Amniotic epithelial cell (primary cell): ENCODE measurements at places on chromosomes 1 and 21.

- no peak for DNase-seq
Observed at GRCh38 chr1:10726355-10726754, 70.1 kb downstream of the CASZ1 start.

DNA sequence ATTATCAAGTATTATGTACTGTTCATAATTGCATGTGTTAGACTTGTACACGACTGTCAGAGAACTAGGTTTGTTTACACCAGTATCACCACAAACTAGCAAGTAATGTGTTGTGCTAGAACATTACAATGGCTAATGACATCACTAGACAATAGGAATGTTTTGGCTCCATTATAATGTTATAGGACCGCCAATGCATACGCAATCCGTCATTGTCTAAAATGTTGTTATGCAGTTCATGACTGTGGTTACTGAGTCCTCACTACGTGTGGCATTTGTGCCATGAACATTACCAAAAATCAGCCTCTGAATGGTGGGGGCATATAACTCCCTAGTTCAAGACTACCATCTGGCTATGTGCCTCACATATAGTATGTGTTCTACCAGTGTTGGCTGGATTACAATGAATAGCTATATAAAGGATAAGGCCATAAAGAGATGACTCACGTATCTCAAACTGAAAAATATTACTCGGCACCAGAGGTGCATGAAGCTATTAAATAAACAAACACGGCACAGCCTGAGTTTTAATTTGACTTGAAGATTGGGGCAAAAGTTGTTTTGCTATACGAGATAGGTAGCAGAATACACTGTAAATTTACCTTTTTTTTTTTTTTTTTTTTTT lies 89.1 kb upstream of the COL24A1 start:
- DNase-seq, result no peak

- no peak for DNase-seq
Observed at GRCh38 chr21:41071258-41072171, 96.4 kb upstream of the BACE2 start.

- no peak for DNase-seq
Observed at GRCh38 chr1:203065986-203066385, 19.8 kb downstream of the MYOG start.

- no peak for DNase-seq
Observed at GRCh38 chr1:56566061-56566744, 13.2 kb downstream of the PLPP3 start.

GRCh38 chr1:101236516-101237228 lies at the start of gene S1PR1:
Gene S1PR1, plus strand, starts transcription at chr1:101237019. Its CDS starts 1,966 bp downstream, at chr1:101238985.
- peak; percentile 37 for DNase-seq

GRCh38 chr1:94332516-94332915 lies 85.7 kb upstream of the ABCD3 start:
- no peak for DNase-seq

DNA sequence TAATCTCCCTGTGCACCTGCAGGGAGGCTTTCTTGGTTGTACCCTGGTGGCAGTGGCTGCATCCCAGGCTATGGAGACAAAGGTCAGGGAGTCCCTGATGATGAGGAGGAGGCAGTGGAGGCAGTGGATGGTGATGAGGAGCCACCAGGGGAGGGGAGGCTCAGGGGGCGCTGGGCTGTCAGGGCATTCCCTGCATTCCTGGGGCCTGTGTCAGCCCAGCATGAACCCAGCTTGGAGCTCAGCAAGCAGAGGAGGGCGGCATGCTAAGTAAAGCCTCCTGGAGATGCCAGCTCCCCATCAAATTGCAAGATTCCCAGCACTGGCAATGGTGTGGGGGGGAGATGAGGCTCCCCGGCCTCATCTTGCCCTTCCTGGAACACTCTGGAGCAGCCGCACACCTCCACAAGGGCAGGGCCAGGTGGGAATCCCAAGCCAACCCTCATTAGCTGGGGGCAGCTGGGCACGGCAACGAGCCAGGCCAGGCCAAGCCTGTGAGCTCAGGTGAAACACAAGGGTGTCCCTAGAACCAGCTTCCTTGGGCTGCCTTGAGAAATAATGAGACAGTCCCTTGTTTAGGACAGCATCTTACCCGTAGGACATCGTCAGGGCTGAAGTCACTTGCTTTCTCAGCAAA lies 469.5 kb downstream of the MATN1 start:
- DNase-seq, result no peak

GRCh38 chr1:81998165-81998564 lies 197.4 kb downstream of the ADGRL2 start:
- DNase-seq, result no peak

DNA sequence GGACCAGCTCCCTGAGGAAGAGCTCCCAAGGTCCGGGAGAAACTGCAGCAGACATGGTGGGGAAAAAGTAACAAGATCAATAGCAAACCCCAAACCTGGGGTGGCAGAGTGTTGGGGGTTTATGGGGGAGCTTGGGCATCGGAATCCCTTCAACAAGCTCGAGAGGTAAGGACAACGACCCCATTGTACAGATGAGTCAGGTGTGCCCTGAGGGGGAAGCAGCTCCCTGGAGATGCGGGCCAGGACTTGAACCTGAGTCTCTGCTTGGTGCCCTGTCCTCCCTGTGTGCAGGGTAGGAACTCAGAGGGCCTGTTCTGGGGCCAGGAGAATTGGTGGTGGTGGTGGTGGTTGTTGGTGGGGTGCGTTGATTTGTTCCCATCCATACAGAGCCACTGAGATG lies 125.4 kb downstream of the PTPRU start:
- no peak for DNase-seq

DNA sequence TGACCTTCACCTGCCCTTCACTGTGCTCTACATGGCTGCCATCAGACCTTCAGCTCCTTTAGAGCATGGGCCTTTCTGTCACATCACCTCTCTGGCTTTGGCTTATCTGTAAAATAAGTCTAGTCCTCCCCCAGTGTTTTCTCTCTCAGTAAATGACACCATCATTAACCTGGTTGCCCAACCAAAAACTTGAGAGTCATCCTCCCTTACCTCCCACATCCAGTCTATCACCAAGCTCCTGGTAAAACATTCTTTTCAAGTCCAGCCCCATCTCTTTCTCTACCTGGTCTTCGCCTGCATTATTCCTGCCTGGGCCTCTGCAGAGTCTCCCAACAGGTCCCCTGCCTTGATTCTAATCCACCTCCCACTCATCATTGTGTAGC lies 13.1 kb downstream of the SLC26A9 start:
- DNase-seq, result peak; percentile 52

DNA sequence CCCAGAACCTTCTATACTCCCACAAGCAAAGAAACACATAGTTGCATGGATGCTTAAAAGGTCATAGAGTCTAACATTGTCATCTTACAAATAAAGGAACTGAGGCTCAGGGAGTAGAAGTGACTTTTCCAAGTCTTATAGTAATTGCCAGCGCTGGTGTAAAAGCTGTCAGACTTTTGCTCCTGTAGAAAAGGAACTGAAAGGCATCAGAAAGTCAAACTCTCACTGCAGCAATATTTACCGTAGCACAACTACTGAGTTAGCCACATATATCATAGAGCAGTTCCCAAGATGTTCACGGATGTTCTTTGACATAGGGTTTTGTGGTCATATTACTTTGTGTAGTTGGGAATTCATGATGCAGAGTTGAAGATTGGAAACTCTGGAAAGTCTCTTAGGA lies 16.6 kb upstream of the USP24 start:
- no peak for DNase-seq

GRCh38 chr1:88661951-88662699 lies 21.9 kb upstream of the PKN2 start:
- DNase-seq, result no peak

DNA sequence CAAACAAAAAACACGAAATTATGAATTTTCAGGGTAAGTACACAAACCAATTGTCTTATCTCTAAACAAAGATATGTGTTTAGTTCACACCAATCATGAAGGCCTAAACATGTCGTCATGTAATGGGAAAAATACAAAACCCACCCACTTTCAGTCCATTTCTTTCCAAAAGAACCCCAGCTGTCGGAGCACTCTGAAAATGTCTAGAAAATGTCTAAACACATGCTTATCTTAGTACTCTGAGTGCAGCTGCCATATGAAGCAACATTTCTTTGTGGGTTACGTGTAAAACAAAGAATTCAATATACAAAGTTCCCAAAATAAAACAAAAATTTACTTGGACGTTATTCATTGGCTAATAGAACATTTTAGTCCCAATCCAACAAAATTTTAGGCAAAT lies 22.7 kb downstream of the SERBP1 start:
- DNase-seq, result peak; percentile 65

DNA sequence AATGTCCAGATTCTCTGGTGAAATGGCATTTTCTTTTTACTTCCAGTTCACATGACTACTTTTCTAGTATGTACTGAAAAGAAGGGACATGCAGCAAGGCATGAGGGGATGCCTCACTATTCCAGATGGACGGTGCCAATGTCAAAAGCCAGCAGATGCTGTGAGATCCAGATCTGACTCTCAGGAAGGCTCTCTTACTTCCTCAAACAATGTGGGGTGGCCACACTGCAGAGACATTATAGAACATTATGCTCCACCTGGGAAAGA lies 17.7 kb downstream of the CRYZ start:
- no peak for DNase-seq

- DNase-seq, result no peak
Observed at GRCh38 chr1:240652961-240653409, 41.0 kb upstream of the GREM2 start.

GRCh38 chr21:35873441-35873840 lies 186.9 kb downstream of the SETD4 start:
- no peak for DNase-seq

- no peak for DNase-seq
Observed at GRCh38 chr1:21669258-21670058, at the start of gene RAP1GAP. Gene RAP1GAP, minus strand, starts transcription at chr1:21669357. Its CDS starts 49,325 bp downstream, at chr1:21620032.

DNA sequence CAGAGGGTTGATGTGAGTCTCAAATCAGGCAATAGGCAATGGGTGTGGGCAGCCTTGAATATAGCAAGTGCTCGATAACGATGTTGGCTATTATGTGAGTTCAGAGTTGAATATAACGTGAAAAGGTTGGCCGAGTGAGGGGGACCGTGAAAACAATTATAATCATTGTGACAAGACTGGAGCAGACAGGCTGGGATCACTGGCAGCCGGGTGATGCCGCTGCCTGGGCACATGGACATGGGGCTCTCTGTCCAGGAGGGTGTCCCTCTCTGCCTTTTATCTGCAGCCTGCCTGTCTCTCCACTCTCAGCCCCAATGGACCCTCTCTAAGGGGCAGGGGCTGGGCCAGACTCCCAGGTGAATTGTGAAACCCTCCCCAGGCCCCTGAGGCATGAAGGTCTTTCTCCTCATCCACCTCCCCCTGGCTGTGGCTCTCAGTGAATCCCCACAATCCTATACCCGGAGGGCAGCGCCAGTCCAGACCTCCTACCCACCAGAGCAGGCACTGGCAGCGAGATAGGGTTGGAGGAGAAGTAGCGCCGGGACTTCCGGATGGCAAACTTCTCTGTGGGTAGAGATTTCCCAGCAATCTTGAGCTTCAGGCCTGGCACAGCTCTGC lies 36.4 kb downstream of the TTC39A start:
- DNase-seq, result no peak

DNA sequence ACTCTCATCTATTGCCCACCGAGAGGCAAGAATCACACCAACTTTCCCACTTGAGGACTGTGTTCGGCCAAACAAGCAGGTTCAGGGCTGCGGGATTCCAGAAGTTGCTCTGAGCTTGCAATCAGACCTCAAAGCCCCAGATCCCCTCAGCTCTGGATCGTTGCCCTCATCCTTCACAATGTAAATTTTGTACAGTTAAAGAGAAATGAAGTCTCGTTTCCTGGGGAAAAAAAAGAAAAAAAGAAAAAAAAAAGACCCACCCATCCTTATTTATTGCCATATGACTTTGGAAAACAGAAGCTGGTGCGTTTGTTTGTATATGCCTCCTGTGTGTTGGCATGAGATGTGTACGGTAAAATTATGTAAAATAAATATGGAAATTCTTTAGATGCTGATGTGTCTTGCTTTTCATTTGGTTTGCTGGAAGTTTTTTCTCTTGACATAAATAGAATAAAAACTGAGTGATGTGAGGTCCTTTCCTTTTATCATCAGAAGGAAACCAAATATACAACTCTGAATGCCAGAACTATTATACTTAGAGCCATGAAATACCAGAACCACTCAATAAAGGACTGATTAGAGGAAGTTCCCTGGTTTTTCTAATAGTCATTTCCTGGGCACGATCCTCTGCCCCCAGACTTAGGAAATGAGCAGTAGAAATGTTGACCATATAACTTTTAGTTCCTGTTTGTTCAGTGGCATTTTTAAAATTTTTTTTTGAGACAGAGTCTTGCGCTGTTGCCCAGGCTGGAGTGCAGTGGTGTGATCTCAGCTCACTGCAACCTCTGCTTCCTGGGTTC lies 48.7 kb downstream of the LHX4 start:
- no peak for DNase-seq

- DNase-seq, result no peak
Observed at GRCh38 chr1:169367096-169367685, 406 bp downstream of the NME7 start.

DNA sequence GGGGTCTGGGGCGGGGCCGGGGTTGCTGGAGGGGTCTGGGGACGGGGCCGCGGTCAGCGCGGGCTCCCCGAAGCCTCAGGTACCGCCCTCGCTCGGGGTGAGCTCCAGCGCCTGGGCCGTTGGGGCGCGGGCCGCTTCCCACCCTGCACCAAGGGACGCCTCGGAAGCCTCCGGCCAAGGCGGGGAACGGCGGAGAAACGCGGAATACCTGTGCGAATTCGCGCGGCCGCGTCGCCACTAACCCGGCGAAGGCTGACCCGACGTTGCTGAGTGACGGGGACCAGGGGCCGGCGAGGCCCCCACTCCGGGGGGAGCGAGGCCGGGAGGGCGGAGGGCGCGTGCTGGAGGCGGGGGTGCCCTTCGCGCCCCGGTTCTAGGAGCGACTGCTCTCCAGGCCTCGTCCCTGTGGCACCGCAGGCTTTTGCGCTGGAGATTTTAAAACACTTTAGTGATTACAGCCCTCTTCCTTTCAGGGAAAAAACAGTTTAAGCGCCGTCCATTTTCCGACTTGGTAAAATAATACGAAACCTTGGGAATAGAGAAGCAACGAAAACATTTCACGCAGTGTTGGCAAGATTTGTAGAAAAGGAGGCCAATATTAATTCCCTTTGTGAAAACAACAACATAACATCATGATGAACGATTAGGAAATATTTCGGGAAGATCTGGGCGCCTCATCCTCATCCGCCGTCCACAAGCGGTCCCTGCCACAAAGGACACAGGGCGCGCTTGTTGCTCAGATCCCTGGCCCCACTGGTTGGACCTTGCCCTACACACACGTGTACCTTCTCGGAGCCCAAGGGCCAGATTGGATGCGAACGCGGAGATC lies 971 bp upstream of the GNG4 start:
- DNase-seq, result no peak

DNA sequence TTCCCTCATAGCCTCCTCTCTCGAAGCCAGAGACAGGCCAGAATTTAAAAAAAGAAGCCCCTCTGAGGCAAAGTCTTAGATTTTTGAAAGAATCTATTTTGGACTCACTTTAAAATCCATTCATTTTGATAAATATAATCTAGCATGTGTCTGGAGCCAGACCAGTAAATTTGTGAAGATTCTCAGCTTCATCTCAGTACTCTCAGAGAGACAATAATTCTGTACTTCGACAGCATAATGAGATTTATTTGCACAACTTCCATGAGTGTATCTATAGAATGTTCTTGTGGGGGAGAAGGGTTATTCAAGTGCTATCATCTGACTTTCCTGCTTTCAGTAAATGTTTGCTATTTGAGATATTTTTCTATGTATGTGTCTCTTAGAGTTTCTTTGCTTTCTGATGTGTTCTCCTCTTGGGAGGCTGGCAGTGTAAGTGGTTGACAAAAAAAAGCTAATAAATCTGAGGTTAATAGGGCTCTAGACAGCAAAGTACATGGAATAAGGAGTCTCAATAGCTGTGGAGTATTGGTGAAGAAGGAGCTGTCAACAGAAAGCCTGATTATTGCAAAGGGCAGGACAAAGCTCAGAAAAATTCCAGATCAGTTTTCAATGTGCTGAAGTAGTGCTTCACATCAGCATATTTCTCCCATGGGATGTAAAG lies 223.0 kb downstream of the PTBP2 start:
- no peak for DNase-seq
